ENCODE measurements at places on chromosomes 5 and 9.

DNA sequence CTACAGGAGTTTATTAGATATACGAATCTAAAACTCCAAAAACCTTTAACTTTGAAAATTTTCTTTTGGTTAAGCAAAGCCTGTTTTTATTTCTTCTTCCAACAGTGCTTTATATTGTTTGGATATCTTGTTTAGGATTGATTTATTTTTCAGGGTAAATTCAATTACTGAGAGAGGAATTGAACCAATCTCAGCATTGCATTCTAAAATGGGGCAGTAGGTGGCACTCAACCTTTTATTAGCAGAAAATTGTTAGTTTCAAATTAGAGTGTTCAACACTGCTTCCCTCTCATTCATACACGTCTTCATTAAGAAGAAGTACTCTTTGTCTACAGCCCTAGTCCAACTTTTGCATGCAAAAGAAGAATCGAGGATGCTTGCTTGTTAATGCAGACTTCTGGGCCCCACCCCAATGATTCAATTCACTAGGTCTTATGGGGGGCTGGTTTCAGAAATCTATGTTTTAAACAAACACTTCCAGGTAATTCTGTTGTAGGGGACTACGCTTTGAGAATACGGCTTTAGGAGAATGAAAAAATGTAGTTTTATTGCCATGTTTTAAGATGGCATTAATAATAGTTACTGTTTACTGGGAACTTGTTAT, 26.6 kb downstream of the MRPL22 start:
- DNase-seq, result no peak

DNA sequence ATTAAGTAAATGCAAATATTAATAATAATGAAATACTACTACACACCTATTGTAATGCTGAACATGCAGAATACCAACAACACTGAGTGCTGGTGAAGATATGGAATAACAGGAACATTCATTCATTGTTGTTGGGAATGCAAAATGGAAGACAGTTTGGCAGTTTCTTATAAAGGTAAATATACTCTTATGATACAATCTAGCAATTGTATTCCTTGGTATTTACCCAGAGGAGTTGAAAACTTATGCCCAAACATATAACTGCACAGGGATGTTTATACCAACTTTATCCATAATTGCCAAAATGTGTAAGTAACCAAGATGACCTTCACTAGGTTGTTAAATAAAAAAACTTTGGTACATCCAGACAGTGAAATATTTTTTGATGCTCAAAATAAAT, 636.8 kb downstream of the PRR16 start:
- DNase-seq, result no peak

DNA sequence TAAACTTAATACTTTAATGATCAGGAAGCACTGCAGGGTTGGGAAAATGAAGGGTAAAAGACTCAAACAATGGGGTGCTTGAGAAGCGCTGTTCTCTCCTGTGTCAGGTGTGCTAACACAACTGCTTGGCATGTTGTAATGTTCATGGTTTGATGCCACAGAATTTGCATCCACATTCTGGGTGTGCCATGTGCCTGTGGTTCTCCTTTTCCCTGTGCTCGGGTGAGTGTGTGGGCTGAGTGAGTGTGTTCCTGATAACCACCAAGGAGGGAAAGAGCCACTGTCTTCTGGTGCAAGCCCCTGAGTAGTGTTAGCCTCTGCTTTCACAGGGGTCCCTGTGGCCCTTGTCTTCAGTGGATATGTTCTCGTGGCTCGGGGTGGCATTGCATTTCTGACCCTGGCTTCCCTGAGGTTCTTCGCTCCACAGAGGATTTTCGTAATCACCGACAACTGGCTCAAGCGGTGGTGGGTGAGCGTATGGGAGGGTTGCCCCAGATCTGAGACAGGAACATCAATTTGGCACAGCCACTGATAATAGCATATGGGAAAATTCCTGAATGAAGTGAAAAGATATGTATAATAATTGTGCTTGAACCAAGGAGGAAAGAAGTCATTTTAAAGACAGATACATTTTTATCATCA, 102.0 kb downstream of the MVB12B start:
- no peak for DNase-seq

DNA sequence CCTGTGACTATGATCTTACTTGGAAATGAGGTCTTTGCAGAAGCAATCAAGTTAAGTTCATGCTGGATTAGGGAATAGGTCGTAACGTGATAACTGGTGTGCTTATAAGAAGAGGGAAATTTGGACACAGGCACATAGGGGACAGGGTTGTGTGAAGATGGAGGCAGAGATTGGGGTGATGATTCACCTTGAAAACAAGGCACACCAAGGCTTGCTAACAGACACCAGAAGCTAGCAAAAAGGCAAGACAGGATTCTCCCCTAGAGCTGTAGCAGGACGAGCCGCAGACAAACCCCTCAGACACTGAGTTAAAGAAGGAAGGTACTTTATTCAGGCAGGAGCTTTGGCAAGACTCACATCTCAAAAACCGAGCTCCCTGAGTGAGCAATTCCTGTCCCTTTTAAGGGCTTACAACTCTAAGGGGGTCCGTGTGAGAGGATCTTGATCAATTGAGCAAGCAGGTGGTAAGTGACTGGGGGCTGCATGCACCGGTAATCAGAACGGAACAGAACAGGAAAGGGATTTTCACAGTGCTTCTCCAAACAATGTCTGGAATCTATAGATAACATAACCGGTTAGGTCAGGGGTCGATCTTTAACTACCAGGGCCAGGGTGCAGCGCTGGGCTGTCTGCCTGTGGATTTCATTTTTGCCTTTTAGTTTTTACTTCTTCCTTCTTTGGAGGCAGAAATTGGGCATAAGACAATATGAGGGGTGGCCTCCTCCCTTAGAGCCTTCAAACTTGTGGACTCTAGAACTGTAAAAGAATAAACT, 57.5 kb upstream of the S1PR3 start:
- DNase-seq, result no peak

GRCh38 chr5:178215280-178216002, 11.1 kb downstream of the HNRNPAB start:
- DNase-seq, result no peak

DNA sequence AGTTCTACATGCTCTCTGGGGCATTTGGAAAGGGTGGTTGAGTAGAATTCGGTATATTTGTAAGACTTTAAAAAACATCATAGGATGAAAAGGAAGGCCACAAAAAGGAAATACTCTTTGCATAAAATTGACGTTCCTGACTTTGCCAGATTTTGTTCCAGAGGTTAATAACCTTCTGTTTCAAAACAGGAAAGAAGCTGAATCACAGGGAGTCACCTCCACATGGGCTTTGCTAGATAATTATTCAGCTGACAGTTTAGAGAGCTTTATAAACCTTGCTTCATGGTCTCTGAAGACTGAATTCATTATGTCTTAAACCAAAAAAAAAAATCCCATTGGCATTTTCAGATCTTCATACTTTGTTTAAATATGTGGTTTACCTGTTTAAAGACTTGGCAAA, 203.7 kb downstream of the SEMA6A start:
- DNase-seq, result no peak

- no peak for DNase-seq
Observed at GRCh38 chr5:6900247-6901227, 187.3 kb downstream of the TENT4A start.

All from left hindlimb (tissue), 1 donor.